ENCODE measurements at places on chromosomes 11 and 22.
A peak's percentile ranks its signal among the peaks of the same experiment; 100 is the strongest.

DNA sequence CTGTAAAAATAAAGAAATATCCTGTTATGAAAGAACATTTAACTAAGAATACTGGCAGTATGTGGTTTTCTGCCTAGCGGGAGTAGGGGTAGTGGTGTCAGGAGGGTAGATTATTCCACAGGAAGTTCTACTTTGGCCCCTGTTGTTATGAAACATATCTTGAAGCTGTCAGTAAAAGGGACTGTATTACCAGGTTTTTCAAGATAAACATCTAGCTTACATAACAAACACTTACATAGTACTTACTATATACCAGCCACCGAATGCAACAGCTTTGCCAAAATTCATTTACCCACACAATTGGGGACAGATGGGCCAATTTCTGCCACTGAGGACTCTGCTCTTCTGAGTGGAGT lies 3.7 kb downstream of the TMEM123 start:
- no peak for DNase-seq

GRCh38 chr11:72331761-72332160 lies 87.8 kb upstream of the PHOX2A start:
- no peak for DNase-seq

DNA sequence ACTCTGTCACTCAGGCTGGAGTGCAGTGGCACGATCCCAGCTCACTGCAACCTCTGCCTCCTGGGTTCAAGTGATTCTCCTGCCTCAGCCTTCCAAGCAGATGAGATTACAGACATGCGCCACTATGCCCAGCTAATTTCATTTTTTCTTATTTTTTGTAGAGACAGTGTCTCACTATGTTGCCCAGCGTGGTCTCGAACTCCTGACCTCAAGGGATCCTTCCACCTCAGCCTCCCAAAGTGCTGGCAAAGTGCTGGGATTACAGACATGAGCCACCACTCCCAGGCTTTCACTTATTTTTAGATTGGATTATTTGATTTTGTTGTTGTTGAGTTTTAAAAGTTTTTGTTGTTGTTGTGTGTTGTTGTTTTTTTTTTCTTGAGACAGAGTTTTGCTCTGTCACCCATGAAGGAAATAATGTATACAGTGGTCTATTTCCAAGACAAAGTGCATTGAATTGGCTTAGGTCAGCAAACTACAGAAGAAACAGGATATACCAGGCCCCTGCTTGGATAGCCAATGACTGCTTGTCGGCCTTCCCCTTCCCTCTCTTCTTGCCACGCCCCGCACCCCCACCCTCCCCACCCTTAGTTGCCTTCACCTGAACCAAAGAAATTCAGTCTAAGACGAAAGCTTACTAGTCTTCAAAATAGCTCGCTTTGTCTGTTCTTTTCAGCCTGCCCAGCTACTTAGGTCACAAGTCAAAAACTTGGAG lies 91.8 kb upstream of the CLDN5 start:
- DNase-seq, result no peak

DNA sequence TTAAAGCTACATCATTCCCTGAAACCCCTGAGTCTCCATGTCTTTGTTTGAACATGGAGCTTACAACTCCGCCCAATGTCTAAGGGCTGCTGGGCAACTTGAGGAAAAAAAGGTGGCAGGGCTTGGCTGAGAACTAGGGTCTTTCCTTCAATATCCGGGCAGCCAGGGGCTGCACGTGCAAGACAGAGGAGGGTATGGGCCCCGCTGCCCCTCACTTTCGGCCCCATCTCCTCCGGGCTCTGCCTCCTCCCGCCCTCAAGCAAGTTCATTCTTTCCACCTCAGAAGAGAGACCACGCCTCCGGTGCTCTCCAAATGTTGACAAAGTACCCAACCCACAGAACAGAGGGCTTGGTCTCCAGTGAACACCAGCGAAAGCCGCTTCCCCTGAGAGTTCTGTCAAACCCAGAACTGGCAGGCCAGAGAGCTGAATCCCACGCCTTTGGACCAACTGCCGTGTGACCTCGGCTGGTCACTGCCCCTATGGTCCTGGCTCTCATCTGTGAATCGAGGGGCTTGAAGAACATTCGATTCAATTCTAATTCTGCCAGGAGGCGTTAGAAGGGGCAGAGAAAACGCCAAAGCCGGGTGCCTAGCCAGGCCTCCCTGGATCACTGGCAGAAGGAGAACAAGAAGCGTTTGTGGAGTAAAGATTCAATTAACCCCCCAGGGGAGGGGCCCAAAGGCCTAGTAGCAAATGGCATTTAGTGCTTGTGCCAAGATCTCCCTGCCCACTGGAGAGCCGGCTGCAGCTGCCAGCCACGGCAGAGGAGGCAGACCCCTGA lies 7.3 kb downstream of the PDGFB start:
- no peak for DNase-seq

- no peak for DNase-seq
Observed at GRCh38 chr11:29027436-29027835, 919.2 kb downstream of the METTL15 start.

- DNase-seq, result no peak
Observed at GRCh38 chr11:69914286-69915150, 95.3 kb upstream of the FGF3 start.

- no peak for DNase-seq
Observed at GRCh38 chr22:36206255-36206654, 4.6 kb upstream of the APOL4 start.

GRCh38 chr11:1072821-1073231 lies 1.8 kb upstream of the MUC2 start:
- DNase-seq, result peak; percentile 3

DNA sequence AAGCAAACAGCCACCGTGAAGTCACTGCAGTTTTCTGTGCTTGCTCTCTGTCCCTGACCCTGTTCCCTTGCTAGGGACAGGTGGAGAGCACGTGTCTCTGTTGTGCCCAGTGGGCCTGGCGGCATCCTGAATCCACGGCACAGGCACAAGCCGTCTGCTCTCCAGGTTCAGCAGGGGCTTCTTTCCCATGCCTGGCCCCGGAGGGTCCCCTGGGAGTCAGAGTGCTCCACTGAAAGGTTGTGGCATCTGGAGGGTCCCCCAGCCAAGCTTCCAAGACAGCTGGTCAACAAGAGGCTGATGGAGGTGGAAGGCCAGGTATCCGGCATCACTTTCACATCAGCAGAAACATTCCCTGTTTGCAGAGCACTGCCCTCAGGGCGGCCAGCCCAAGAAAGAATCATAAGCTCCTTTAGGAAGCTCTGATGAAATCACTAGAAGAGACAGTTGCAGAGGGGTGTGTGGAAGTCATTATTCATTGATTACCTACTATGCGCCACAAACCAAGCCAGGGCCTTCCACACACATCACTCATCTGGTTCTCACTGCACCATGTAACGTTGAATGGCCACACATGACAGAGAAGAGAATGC lies 346.4 kb upstream of the B3GAT1 start:
- no peak for DNase-seq
